ENCODE measurements at places on chromosomes 1 and 21.

GRCh38 chr1:203480525-203481084 is 5.0 kb downstream of the PRELP start:
- DNase-seq: peak; percentile 26

DNA sequence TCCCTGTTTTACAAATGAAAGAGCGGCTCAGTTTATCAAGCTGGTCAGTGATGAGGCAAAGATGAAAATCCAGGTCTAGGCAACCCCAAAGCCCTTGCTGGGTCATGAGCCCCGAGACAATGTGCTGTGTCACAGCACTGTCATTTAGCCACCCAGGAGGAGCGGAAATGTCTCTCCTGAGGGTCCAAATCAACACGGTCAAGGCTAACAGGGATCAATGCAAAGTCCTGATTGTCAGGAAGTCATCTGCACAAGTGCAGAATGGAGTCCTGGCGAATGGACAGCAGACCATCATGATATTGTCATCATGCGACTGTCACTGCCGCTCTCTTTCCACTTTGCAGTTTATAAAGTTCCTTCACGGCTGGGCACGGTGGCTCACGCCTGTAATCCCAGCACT is 30.2 kb downstream of the NCMAP start:
- DNase-seq: no peak

GRCh38 chr21:31766899-31767298 is 35.0 kb upstream of the SCAF4 start:
- no peak for DNase-seq

GRCh38 chr21:26119906-26120305 is 50.7 kb downstream of the APP start:
- no peak for DNase-seq

DNA sequence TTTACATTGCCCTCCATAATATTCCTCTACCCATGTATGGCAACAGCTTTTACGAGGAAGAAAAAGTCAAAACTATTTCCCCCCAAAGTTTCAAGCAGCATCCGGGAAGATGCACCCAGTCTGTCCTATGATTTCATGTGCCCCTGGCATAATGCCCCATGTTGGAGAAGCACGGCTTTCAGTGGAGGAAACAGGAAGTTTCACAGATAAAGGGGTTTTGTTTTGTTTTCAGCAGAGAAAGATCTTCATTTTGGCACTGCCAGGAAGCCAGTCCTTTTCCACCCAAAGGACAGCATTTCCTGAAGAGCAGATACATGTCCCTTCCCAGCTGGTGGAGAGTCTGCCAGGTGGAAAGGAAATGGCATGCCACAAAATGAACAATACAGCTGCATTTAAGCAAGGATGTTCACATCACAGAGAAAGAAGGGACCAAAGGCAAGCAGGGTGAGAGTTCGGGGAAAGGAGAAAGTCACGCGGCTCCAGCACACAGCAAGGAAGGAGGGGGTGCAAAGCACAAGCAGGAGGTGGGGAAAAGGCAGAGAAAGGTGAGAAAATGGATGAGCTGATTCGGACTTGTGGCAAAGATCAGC is 95.3 kb upstream of the HIVEP3 start:
- no peak for DNase-seq

- no peak for DNase-seq
These were observed 16.9 kb downstream of the PTPRF start for GRCh38 chr1:43547538-43548072.

DNA sequence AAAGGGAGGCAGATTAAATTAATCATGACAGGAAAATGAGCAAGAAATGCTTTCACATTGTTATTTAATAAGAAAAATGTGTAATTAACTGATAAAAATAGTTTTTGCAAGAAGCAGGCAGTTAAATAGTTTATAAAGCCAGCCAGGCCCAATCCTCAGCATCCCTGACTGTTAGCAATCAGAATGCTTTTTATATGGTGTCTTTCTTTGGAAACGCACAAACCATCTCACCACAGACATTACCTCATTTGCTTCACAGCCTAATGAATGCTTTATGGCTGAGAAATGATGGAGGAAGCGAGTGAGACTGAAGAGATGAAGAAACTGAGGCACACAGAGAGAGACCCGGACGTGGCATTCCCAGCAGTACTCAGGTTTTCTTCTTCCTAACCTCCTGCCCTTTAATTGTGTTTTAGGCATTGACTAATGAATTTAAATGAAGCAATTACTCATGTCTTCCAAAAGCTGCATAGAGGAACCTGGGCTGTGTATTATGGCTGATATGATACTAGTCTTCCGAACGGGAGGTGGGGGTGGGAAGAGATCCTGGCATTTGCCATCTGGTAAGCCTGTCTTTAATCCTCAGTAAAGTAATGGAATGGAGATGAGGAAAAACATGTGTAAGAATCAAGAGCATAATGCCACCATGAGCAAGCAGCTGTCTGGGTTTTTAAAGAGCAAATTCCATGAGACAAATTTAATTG is 116.1 kb upstream of the LMO4 start:
- no peak for DNase-seq

GRCh38 chr1:169271098-169271497 is 96.5 kb downstream of the NME7 start:
- no peak for DNase-seq

DNA sequence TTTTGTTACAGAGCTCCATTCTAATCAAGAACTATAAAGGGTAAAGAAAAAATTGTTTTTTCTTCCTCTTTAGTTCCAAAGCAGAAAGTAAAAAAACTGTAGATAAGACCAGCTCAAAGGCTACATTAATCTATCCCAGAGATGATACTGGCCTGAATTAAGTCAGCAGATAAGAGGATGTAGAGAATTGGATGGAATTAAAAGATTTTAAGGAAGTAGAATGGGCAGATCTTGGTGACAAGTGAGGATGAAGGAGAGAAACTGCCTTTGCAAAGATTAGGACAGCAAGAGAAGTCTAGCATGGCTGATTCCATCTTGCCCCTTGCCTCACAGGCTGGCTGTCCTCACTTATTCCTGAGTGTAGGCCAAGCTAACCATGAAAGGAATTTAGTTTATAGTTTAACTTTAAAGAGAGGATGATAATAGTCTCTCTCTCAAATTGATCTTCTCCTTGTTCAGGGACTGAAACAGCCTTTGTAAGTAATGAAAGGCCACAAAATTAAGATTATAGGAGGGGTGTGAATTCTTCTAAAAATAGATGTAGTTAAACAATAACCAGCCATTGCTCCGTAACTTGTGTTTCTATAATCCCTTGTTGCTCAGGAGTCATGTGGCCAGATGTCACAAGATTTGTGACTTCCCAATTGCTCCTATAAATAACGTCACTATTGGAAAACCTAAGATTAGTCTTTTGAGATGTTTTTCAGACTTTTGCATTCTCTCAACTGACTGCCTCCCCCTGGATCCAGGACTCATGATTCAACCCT is 265.0 kb upstream of the USP24 start:
- no peak for DNase-seq

- no peak for DNase-seq
These were observed 564 bp downstream of the CTPS1 start for GRCh38 chr1:40980068-40980452.

DNA sequence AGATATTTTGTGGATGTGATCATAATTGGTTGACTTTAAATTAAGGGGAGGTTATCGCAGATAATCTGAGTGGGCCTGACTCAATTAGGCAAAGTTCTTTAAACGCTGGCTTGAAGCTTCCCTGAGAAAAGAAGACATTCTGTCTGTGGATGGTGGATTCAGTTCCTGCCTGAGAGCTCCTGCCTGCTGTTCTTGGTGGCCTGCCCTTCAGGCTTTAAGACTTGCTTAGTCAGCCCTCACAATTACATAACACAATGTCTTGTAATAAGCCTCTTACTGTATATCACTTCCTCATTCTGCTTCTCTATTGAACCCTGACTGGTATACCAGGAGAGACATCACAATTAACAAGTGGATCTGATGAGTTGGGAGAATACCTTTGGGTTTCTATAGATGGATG is 50.2 kb downstream of the KCNJ6 start:
- no peak for DNase-seq

GRCh38 chr21:35358008-35358407 is 308.9 kb upstream of the RUNX1 start:
- no peak for DNase-seq

- no peak for DNase-seq
These were observed 20.2 kb downstream of the TAL1 start for GRCh38 chr1:47211796-47212269.

- DNase-seq: no peak
These were observed 5.4 kb upstream of the PLEKHG5 start for GRCh38 chr1:6496890-6497214.

DNA sequence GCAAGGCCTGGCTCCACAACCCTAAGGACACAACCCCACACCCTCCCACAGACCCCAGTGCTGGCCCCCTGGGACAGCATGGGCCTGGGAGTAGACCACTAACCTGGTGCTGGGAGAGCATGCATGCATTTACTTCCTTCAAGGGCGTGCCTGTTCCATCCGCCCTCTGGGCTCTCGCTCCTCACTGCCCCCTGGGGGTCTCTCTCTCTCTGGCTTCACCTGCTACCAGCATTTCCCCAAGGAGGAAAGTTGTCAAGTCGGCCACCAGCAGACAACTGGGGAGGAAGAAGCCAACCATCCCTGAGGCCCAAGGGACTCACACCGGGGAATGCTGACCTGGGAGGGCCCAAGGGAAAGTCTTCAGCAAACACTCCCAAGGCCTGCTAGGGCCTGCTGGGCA is 6.5 kb downstream of the LRP8 start:
- no peak for DNase-seq

DNA sequence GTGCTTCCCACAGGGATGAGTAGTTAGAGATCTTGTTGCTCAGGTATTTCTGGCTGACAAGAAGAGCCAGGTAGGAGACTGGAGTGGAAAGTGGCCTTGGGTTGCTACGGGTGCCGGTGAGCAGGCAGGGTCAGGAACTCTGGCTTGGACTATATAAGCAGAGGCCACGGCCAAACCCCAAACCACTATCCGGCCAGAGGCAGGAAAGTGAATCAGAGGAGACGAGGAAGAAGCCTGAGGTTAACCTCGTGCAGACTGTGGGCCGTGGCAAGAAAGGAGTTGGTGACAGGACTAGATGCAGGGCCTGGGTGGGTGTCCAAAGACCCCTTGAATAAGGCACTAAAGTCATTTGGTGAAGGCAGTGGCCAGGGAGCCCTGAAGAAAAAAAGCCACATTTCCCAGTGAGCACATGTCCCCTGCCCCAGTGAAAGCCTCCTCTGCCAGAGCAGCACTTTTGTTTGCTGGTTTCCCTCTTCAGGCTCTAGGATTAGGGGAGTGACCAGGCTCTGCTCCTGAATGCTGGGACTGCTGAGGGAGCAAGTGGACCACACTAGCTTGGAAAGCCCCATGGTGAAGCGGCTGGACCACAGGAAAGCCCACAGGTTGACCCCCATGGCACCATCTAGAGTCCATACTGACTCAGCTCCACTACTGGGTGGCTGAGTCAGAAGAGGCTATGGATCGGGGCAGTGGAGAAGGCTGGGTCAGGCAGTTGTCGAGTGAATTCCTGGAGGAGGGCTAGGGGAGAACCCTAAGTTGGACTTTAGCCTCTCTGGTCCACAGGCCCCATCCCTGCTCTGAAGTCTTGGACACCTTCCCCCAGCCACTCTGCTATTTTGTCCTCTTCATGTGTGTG is 23.4 kb downstream of the CSF1 start:
- no peak for DNase-seq

- DNase-seq: no peak
These were observed 35.4 kb downstream of the WNT2B start for GRCh38 chr1:112544011-112544688.

- no peak for DNase-seq
These were observed 678.0 kb upstream of the USP24 start for GRCh38 chr1:55893155-55893554.

DNA sequence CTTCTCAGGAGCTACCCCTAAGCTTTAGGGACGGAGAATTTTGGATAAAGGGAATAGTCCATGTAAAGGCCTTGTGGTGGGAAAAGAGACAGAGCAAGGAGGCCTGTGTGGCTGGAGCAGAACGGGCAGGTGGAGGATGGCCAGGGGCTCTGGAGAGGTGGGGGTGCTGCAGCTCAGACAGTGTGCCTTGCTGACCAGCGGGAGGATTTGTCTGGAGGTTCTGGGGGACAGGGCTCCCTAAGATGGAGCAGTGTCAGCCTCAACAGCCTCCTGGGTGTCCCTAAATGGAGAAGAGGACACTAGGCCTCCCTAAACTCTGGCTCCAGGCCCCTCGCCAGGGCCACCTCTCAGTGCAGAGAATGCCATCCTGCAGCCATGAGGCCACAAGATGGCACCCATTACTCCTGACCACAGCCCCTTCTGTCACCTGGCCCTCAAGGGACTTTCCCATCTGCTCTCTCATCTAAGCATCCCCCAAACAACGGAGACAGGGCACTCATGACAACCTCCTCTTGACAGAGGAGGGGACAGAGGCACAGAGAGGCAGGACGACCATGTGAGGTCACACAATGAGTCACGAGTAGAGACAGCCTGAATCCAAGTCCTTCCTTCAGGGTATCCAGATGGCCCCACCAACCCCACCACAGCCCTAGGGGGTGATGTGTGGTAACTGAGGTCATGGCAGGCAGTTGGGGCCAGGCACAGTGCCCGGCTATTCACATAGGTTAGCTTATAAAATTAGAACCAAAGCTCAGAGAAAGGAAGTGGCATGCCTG is 94.7 kb downstream of the DMRTB1 start:
- no peak for DNase-seq

- no peak for DNase-seq
These were observed 22.1 kb downstream of the EDARADD start for GRCh38 chr1:236416165-236416564.

DNA sequence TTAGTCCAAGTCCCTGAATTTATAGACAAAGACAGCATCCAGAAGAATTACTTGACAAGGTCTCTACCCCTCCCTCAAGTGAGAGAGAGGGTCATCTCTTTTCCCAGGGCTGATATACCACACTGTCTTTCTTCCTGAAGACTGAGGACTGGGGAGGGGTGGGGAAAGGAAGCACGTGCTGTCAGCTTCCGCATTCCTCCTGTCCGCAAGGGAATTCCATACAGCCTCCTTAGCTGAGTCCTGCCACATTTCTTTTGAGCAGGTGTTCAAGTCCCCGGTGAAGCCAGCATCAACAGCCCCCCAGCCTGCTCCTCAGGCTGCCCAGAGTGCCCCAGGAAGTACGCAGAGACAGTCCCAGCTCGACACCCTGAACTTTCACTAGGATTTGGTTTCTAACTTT is 34.2 kb downstream of the PCAT6 start:
- DNase-seq: no peak

GRCh38 chr1:96159379-96159778 is 562.2 kb upstream of the PTBP2 start:
- DNase-seq: no peak

DNA sequence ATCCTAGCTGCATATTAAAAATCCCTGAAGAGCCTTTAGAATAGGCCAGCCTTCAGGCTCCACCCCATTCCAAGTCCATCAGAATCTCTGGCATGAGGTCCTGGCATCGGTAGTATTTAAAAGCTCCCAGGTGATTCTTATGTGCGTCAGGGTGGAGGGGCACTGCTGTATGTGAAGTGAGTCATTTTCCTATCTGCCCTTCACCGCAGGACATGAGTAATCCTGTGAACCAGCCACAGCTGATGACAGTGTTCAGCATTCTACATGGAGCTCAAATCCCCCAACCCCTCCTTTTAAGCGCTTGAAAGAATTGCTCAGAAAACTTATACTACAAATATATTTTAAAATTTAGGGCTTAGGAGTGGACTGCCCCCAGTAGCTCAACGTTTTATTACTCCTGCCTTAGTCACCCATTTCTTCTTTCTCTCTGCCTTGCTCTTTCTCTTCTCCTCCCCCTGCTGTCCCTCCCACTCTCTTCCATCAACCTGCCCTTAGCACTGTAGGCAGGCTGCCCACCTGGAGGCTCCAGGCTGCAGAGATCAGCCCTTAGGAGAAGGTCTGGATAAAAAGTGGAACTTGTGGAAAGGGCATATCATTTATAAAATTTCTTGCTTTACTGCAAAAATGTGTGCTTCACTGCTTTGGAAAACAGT is 73.8 kb upstream of the ZNF281 start:
- DNase-seq: no peak
